ENCODE measurements at places on chromosomes 12 and 14. TPM values are rescaled to one million over a fixed set of nuclear protein-coding genes. Genes with fewer than 3 reads are reported as not detected.
A peak's percentile ranks its signal among the peaks of the same experiment; 100 is the strongest.

SERPINA10 gene
- total RNA-seq, result not detected

REC8 gene
- total RNA-seq, result 11.6 TPM

ERH gene
- 113 TPM for total RNA-seq

NR4A1 gene
- total RNA-seq, result 757 TPM

RTN1 gene
- 13.1 TPM for total RNA-seq

- no peak overlapping the region for H3K27ac ChIP-seq
- H3K4me1 ChIP-seq, result no peaks in the 10 kb centered on the region
- no peaks in the 10 kb centered on the region for H3K36me3 ChIP-seq
- no peaks in the 10 kb centered on the region for H3K27me3 ChIP-seq
These were observed 713.2 kb downstream of the FLRT2 start for GRCh38 chr14:86243158-86243557.

GRCh38 chr14:43754838-43755237 lies 752.2 kb downstream of the FSCB start:
- H3K27me3 ChIP-seq, result no peaks in the 10 kb centered on the region
- no peak for DNase-seq
- H3K27ac ChIP-seq, result no peak overlapping the region
- H3K4me3 ChIP-seq, result no peak overlapping the region
- H3K36me3 ChIP-seq, result no peaks in the 10 kb centered on the region

GRCh38 chr14:73717266-73717665 lies 3.1 kb upstream of the PNMA1 start:
- no peaks in the 10 kb centered on the region for H3K4me1 ChIP-seq
- no peak for DNase-seq
- H3K27me3 ChIP-seq, result no peaks in the 10 kb centered on the region
- H3K27ac ChIP-seq, result peak overlapping the region; percentile 7
- H3K36me3 ChIP-seq, result peaks cover 17% of the 10 kb centered on the region

GRCh38 chr12:88996200-88996788 lies 356.0 kb downstream of the DUSP6 start:
- H3K4me1 ChIP-seq, result no peaks in the 10 kb centered on the region
- H3K36me3 ChIP-seq, result no peaks in the 10 kb centered on the region
- H3K27me3 ChIP-seq, result no peaks in the 10 kb centered on the region
- no peak for DNase-seq
- no peak overlapping the region for H3K27ac ChIP-seq

DNA sequence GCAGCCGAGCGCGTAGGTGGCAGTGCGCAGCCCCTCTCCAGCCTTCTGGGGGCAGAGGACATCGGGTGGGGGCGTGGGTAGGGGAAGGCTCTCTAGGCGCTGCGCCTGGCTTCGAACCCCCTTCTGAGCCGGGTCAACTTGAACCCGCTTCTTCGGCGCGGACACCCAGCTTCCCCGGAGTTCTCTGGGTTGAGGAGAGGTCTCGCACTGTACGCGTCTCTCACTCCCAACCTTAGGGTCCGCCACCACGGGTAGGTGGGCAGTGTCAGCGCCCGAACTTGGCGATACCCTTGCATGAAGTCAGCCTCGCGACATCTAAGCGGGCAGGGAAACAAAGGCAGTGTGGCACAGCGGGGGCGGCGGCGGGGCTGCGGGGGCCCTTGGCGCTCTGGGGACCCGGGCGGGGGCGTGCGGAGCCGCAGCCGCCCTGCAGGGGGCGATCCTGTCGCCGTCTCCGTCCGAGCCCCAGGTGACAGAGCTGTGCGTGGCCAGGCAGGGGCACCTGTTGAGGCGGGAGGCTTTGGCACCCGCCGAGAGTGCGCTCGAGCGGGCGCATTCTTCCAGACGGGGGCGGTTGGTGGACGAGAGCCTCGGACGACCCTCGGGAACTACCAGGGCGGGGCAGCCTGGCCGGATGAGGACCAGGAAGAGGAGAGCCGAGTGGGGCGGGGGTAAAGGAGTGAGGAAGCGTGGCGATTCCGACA lies 1.1 kb downstream of the GALNT16 start:
- H3K4me3 ChIP-seq, result peak overlapping the region; percentile 55
- no peaks in the 10 kb centered on the region for H3K4me1 ChIP-seq
- H3K27ac ChIP-seq, result peak overlapping the region; percentile 0

- H3K36me3 ChIP-seq, result no peaks in the 10 kb centered on the region
- DNase-seq, result peak; percentile 89
- H3K4me1 ChIP-seq, result peaks cover 27% of the 10 kb centered on the region
- peak within 1 kb of the TSS; percentile 49 for H3K4me3 ChIP-seq
- no peaks in the 10 kb centered on the region for H3K27me3 ChIP-seq
- H3K27ac ChIP-seq, result peak within 1 kb of the TSS; percentile 55
These were observed at the start of gene GAS2L3 for GRCh38 chr12:100573292-100574186. GAS2L3 (plus strand) TSS chr12:100573684; CDS start chr12:100594905, 21,221 bp downstream.

DNA sequence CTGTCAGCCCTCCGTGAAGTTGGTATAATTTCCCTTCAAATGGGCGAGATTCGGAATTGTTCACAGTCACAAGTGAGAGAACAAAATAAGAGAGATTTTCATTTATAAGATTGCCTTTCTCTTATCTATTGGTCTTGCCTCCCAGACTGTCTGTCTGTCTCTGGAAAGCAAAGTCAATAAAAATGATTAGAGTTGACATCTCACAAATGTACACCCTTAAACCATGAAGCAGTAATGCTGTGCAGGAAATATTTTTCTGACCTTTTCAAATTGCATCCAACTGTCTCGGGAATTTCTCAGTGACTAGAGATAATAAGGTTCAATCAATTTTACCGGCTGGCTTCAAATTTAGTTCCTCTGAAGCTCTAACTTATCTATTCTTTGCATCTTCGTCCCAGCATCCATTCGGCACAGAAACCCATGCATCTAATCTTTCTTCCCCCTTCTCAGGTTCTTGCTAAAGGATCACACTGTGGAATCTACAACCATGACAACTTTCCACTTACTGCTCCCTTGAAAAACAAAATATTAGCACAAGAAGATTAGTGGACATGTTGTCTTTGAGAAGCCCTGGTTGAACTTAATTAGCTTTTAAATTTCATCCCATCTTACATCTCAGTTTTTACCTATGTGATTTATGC lies 93.1 kb downstream of the RMST start:
- H3K36me3 ChIP-seq, result no peaks in the 10 kb centered on the region
- no peak overlapping the region for H3K4me3 ChIP-seq
- no peaks in the 10 kb centered on the region for H3K27me3 ChIP-seq

DNA sequence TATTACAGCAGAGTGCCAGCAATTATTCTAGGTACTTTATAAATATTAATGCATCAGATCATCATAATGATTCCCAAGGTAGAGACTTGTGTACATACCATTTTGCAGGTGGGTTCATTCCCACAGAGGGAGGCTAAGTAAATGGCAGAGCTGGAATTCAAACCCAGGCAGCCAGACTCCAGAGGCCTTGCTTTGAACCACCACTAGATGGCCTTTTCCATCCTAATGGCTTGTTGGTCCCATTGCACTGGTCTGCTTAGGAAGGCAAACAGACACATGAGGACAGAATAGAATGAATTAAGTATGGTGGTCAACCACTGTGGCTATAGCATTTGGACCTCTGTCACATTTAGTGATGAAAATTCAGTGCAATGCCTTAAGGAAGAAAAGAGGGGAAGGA lies 158.7 kb downstream of the METTL25 start:
- H3K4me1 ChIP-seq, result no peaks in the 10 kb centered on the region
- no peak overlapping the region for H3K27ac ChIP-seq
- DNase-seq, result no peak
- no peaks in the 10 kb centered on the region for H3K36me3 ChIP-seq
- H3K27me3 ChIP-seq, result no peaks in the 10 kb centered on the region

- no peak for DNase-seq
- H3K27ac ChIP-seq, result no peak overlapping the region
- H3K4me1 ChIP-seq, result peaks cover 7% of the 10 kb centered on the region
- H3K36me3 ChIP-seq, result no peaks in the 10 kb centered on the region
These were observed 3.6 kb upstream of the STXBP6 start for GRCh38 chr14:25053585-25053984.

- peak overlapping the region; percentile 23 for H3K27ac ChIP-seq
- no peak for DNase-seq
- H3K4me1 ChIP-seq, result peaks cover 56% of the 10 kb centered on the region
- H3K36me3 ChIP-seq, result no peaks in the 10 kb centered on the region
- peak overlapping the region; percentile 31 for H3K4me3 ChIP-seq
These were observed 424 bp downstream of the TEDC1 start for GRCh38 chr14:105491366-105491973.

GRCh38 chr14:71554959-71555612 lies 377.1 kb upstream of the RGS6 start:
- H3K4me3 ChIP-seq, result no peak overlapping the region
- no peaks in the 10 kb centered on the region for H3K4me1 ChIP-seq
- DNase-seq, result no peak
- no peak overlapping the region for H3K27ac ChIP-seq
- no peaks in the 10 kb centered on the region for H3K36me3 ChIP-seq

DNA sequence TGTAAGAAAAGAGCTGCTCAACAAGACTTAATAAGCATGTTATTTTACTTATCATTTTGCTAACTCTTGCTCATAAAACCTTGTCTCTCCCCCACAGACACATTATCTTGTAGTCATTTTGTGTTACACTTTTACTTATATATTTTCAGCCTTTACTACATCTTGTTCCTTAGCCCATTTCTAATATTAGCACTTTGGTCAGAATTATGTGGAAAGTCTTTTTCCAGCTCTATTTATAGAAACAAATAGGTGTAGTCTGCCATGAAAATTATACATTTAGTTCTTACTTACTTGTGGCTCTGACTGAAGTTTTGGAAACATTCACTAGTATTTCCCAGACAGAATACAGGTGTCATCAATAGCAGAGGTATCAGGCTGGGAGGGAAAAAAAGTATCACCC lies 76.1 kb downstream of the TMEM116 start:
- H3K36me3 ChIP-seq, result no peaks in the 10 kb centered on the region
- H3K4me1 ChIP-seq, result no peaks in the 10 kb centered on the region
- H3K27me3 ChIP-seq, result no peaks in the 10 kb centered on the region
- no peak overlapping the region for H3K4me3 ChIP-seq

DNA sequence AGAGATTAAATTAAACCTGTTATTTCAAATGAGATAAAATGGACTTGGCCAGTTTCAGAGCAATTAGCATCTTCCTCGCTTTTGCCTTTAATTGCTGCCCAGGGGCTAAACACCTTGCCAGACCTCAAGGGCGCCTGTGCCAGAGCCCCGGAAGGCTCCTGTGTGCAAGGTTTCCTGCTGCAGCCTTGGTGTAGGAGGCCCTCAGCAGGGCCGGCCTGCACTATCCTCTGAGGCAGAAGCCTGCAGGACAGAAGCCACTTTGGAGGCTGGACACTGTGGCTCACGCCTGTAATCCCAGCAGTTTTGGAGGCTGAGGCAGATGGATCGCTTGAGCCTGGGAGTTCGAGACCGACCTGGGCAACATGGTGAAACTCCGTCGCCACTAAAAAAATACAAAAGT lies 150.4 kb downstream of the CALM1 start:
- H3K36me3 ChIP-seq, result peaks cover 21% of the 10 kb centered on the region
- H3K4me3 ChIP-seq, result no peak overlapping the region
- peaks cover 8% of the 10 kb centered on the region for H3K4me1 ChIP-seq
- H3K27me3 ChIP-seq, result no peaks in the 10 kb centered on the region
- H3K27ac ChIP-seq, result no peak overlapping the region

DNA sequence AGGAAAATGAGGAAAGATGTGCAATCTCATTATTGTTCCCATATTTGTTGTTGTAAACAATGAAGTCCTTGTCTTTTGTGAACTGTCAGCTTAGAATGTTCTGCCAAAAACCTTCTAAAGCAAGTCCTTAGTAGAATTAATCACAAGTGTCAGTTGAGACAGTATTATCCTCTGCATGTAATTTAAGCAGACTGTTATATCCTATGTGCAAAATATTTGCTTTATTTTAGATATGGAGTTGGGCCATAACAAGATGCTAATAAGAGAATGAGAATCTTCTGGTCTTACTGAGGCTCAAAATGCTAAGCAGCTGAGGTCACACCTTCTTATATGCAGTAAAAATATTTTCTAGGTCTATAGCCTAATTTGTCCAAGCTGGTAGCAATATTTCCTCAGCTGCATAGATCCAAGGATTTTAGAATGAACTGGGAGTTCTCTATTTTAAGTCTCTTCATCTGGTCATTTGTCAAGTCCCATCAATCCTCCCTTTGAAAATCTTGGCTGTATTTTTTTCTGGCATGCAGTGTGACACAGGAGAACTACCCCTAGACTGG lies 222.3 kb upstream of the NAV3 start:
- H3K27me3 ChIP-seq, result no peaks in the 10 kb centered on the region
- H3K36me3 ChIP-seq, result no peaks in the 10 kb centered on the region
- DNase-seq, result no peak

DNA sequence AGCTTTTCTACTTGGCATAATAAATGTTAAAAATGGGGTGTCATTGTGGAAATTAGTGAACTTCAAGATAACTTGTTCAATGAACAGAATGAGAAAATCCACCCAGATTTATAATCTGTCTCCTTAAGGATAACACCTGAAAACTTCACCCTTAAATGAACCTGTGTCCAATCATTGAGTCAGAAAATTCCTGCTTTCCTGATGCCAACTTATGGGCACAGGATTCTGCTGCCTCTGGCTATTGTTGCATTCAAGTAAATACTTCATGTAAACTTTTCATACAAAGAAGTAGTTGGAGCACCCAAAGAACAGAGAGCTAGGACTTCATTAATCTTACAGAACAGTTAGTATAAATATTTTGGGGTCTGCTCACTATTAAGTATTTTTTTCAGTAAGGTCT lies 98.9 kb upstream of the PLEKHA5 start:
- no peak for DNase-seq
- H3K27me3 ChIP-seq, result no peaks in the 10 kb centered on the region
- no peak overlapping the region for H3K27ac ChIP-seq
- no peaks in the 10 kb centered on the region for H3K36me3 ChIP-seq
- no peak overlapping the region for H3K4me3 ChIP-seq

DNA sequence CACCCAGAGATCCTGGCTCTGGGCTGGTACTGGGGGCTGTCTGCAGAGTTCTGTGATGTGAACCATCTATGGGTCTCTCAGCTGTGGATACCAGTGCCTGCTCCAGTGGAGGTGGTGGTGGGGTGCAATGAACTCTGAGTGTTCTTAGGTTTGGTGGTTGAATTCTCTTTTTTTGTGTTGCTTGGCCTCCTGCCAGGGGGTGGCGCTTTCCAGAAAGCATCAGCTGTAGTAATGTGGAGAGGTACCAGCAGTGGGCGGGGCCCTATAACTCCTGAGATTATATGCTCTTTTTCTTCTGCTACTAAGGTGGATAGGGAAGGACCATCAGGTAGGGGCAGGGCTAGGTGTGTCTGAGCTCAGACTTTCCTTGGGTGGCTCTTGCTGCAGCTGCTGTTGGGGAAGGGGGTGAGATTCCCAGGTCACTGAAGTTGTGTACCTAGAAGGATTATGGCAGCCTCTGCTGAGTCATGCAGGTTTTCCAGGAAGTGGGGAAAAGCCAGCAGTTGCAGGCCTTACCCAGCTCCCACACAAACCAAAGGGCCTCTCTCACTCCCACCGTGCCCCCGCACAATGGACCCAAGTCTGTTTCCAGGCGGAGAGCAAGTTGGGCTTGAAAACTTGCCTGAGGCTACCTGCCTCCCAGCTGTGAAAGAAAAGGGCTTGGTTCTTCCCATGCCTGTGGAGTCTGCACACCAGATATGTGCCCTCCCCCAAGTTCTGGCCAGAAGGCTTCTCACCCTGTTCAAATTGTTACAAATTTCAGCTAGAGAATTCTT lies 18.6 kb downstream of the CCER1 start:
- DNase-seq, result no peak
- no peak overlapping the region for H3K27ac ChIP-seq
- H3K36me3 ChIP-seq, result no peaks in the 10 kb centered on the region
- H3K4me3 ChIP-seq, result no peak overlapping the region

All from tibial nerve (tissue), 4 donors.